Head of caudate nucleus (tissue), 42 donors: ENCODE measurements at places on chromosomes 1 and 21.

GRCh38 chr1:30511106-30511505 lies 212.3 kb downstream of the MATN1 start:
- no peak for DNase-seq

DNA sequence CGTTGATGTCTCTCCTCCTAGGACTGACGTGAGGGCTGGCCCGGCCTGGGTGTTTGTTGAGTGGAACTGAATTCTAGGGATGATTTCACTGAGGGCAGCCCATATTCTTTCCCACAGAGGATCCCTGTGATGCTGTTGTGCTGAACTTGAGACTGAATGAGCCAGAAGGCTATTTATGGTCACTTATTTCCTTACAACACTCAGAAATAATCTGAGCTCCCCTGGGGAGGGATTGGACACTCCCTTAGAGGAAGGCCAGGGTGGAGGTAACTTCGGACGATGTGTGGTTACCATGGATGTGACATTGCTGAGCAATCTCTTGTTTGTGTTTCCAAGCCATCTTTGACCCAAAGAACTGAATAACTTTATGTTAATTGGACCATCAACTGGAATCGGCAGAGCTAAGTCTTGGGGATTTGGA lies 5.1 kb upstream of the TMCO4 start:
- DNase-seq: no peak

GRCh38 chr1:88530246-88530645 lies 153.8 kb upstream of the PKN2 start:
- DNase-seq: no peak

DNA sequence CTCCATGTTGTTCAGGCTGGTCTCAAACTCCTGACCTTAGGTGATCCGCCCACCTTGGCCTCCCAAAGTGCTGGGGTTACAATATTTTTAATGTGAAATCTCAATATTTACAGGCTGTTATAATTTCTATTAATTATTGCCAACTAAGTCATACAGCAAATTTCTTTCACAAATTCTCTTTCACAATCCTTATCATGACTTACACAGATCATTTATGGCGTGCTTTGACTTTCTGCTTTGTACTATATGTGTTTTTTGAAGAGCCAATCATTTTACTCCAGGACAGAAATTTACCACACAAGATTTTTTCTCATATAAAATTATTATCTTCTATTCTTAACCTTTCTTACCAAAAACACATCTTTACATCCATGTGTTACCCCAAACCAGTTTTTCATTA lies 1729.9 kb downstream of the NCAM2 start:
- DNase-seq: no peak

DNA sequence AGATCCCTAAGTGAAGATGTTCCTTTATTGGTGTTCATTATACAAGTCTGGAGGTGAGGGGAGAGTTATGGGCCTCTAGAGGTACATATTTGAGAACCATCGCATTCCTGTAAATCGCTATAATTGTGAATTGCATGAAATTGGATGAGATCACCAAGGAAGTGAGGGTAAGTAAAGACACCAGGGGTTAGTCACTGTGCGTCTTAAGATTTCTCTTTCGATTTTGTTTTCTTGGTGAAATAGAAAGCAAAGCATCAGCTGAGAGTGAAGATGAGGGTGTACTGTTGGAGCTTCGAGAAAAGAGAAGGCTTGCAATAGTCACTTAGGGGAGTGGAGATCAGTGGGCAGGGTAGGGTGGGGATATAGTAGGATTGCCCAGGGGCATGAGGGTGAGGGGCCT lies 82.1 kb downstream of the RAVER2 start:
- no peak for DNase-seq

GRCh38 chr1:62228136-62228882 lies 33.7 kb downstream of the L1TD1 start:
- no peak for DNase-seq

DNA sequence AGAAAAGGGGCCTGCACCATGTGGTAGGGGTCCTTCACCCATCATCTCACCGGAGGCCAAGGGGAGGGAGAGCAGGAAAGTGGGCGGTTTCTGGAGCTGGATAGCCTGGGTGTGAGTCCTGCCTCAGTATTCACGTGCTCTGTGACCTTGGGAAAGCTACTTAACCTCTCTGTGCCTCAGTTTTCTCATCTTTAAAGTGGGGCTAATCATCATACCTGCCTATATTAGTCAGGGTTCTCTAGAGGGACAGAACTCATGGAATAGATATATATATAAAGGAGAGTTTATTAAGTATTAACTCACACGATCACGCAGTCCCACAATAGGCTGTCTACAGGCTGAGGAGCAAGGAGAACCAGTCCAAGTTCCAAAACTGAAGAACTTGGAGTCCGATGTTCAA lies 78.7 kb downstream of the FBXO2 start:
- no peak for DNase-seq

DNA sequence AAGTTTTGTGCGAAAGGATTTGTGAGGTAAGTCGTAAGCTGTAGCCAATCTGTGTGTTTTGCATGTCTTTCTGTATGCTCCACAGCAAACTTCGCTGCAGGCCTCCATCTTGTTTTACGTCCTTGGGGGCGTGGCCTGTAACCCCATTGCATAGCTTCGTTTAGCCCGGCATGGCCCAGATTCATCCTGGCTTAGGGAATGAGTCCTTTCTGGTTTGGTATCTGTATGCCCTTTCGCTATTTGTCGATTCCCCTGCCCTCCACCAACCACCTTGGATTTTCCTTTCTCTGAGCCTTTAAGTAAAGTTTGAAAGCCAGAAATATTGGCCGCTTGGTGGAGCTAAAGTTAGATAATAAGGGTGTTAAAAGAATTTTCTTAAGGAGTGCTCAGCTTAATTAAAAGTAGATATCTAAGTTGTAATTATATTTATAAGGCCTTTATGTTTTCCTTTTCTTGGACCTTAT lies 1.1 kb downstream of the THEM4 start:
- no peak for DNase-seq

DNA sequence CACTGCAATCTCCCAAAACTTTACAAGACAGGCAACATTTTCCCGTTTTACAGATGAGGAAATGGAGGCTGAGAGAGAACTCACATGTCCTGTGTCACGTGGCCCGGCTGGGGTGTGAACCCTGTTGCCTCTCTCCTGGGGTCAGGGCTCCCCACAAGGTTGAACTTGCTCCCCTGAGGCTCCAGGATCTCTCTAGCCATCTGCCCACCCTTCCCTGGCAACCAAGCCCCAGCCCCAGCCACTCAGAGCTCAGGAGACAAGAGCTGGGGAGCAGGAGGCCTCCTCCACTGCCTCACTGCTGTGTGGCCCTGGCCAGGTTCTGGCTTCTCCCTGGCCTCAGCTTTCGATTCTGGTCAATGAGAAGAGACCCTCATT lies 11.8 kb downstream of the LAPTM5 start:
- DNase-seq: no peak

- DNase-seq: no peak
Measured at GRCh38 chr1:55580845-55581332, 365.7 kb upstream of the USP24 start.

GRCh38 chr1:186512698-186513457 lies 52.0 kb upstream of the PDC start:
- DNase-seq: no peak

- DNase-seq: no peak
Measured at GRCh38 chr1:52253421-52253820, 111.5 kb downstream of the ZFYVE9 start.

DNA sequence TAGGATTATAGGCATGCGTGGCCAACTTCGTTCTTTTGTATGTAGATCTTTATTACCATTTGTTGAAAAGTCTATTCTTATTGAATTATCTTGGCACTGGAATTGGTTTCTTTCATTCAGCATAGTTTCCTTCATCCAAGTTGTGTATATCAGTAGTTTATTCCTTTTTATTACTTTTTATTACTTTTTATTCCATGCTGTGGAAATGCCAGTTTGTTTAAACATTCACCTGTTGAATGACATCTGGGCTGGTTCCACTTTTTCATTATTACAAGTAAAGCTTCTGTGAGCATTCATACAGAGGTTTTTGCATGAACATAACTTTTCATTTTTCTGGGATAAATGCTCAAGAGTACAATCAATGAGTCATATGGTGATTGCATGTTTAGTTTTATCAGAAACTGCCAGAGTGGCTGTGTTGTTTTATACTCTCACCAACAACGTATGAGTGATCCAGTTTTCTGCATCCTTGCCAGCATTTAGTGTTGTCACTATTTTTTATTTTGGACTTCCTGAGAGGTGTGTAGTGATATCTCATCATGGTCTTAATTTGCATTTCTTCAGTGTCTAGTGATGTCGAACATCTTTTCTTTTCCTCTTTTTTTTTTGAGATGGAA lies 28.6 kb downstream of the PTPRU start:
- no peak for DNase-seq

GRCh38 chr1:152801333-152801732 lies 4.8 kb downstream of the LCE1D start:
- no peak for DNase-seq

- DNase-seq: no peak
Measured at GRCh38 chr21:41521489-41522027, 13.6 kb upstream of the TMPRSS2 start.

DNA sequence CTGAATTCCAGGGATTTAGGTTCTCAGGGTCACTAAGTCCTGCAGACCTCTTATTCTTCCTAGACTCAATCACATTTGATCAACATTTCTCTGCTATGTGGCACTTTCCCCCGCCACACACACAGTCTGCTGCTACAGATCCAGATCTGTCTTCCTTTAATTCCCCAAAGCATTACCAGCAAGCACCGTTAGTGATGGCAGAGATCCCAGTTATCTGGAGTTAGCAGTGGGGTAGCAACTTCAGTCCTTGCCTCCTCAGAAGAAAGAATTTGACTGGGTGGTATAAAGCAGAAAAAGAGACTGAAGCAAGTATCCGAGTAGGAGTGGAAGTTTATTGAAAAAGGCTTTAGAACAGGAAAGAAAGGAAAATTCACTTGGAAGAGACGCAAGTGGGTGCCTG lies 100.4 kb upstream of the ETV3 start:
- DNase-seq: no peak

DNA sequence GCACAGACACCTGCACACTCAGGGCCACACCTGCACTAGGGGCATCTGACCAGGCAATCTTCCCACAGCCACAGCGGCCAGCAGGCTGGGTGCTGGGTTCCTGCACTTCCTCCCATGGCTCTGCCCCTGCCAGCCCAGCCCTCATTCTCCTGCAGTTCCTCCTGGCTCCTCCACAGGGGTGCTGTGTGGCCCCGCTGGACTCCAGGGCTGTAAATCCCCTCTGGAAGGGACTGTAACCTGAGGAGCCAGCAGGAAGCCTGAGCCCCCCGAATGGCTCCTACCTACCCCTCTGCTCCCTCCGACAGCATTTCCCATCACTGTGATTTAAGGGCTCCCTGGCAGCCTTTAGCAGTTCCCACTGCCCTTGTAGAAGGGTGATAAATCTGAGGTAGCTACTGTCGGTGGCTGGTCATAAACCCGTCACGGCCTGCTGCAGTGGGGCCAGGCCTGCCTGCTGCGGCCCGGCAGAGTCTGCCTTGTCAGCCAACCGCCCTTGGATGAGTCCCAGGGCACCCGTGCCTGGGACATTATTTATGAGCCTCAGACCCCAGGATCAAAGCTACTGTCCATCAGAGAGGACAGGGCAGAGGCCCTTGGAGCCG lies 8.8 kb downstream of the UBL4B start:
- DNase-seq: no peak

GRCh38 chr1:211126622-211127021 lies 7.3 kb downstream of the KCNH1 start:
- no peak for DNase-seq

- DNase-seq: peak; percentile 44
Measured at GRCh38 chr1:27643600-27644368, 8.8 kb upstream of the FGR start.
